ENCODE measurements at places on chromosomes 5 and 9. TPM values are rescaled to one million over a fixed set of nuclear protein-coding genes. Genes with fewer than 3 reads are reported as not detected.

- DNase-seq = peak; percentile 18
Observed at GRCh38 chr9:33447799-33448553, 583 bp upstream of the AQP3 start.

- DNase-seq = no peak
Observed at GRCh38 chr9:115849679-115850412, 303.7 kb upstream of the PAPPA start.

Gene DHFR
- polyA plus RNA-seq = 31.7 TPM

Gene PLAC8L1
- polyA plus RNA-seq = 0.11 TPM

DNA sequence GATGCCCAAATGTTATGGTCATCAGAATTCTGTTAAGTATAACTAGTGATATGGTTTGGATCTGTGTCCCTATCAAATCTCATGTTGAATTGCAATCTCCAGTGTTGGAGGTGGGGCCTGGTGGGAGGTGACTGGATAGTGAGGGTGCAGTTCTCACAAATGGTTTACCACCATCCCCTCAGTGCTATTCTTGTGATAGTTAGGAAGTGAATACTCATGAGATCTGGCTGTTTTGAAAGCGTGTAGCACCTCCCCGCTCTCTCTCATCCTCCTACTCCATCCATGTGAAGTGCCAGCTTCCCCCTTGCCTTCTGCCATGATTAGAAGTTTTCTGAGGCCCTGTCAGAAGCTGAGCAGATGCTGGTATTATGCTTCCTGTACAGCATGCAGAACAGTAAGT lies 359.5 kb downstream of the TMEM167A start:
- DNase-seq = no peak

Gene PRR16
- polyA plus RNA-seq = 4.6 TPM

DNA sequence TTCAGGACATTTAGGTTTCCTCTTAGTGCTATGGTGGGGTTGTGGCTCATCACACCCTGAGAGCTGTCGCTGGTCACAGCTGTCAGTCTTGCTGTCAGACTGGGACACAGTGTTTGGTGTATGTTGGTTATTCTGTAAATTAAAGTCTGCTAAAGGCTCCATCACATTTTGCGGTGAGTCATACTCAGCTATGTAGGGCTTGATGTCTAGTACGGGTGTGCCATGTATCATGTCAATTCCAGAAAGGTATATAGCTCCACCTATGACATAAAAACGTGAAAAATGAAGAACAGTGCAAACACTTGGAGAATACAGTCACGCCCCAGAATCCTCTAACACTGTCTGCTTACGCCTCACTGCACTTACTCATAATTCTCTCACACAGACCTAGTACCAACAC lies 11.9 kb downstream of the TRMO start:
- DNase-seq = peak; percentile 61

Gene GPR150
- 0.07 TPM for polyA plus RNA-seq

DNA sequence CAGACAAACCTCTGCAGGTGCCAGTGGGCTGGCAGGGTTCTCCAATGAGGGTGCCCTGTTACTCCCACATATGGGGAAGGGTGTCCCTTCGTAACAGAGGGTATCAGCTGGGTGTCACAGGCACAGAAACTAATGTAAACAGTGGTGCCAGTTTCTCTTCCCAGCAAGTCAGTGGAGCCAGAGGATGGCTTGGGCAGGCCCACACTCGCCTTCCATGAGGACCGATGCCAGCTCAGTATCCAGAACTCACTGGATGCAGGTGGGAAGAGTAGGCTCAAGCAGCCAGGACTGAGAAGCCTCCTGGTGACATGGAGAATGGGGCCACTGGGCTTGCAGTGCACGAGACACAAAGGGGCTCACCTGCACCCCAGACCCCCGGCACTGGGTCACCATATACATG lies 30.4 kb downstream of the FSTL4 start:
- peak; percentile 10 for DNase-seq

DNA sequence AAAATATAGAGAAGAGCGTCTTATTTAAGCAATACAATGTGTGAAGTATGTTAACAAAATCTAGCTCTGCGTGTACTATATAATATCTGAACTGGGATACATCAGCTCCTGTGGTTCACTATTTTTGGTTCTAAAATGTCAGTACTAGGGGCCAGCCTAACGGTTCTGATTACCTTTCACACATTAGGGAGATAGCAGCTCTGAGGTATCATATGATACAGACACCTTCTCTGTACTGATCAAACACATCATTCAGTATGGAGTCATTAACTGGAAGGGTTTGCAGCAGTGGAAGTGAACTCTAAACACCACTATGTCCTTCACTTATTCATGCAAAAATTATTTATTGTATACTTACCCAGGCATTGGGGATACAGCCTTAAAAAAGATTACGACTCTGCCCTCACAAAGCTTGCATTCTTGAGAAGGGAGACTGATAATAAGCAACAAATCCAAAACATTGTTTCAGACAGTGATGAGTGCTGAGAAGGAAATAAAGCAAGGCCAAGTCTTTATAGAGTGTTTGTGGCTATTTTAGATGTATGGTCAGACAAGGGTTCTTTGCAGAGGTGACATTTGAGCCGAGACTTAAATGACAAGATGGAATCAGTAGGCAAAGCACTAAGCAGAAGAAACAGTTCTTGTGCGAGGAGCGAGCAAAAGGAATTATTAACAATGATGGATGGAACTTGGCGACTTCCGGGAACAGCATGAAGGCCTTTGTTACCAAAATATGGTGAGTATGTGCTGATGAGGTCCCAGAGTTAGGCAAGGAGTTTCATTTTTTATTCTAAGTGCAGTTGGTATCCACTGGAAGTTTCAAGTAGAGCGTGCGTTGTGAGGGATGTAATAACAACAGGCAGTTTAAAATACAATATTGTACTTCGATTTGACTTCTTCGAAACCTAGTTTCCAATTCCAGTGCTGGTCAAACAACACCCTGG lies 1.8 kb upstream of the LNPEP start:
- DNase-seq = no peak

GRCh38 chr9:134983074-134983473 lies 65.4 kb upstream of the FCN1 start:
- no peak for DNase-seq

GRCh38 chr5:157562111-157562581 lies 13.4 kb downstream of the ADAM19 start:
- no peak for DNase-seq

Gene ORM1
- not detected for polyA plus RNA-seq

Gene RECK
- 4.1 TPM for polyA plus RNA-seq

DNA sequence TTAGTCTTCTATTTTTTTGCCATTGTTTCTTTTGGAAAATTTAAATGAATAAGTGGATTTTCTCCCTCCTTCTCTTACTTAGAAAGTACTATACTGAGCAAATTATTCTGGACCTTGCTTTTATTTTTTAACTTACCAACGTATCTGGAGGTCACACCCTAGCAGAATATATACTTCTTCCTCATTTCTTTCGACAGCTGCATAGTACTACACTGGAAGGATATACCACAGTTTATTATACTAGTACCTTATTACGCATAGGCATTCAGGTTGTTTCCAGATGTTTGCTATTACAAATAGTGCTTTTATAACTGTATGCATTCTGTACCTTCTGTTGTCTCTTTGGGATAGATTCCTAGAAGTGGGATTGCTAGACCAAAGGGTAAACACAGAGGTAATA lies 16.7 kb downstream of the RC3H2 start:
- DNase-seq = no peak

- DNase-seq = no peak
Observed at GRCh38 chr5:178293815-178294214, 61.2 kb upstream of the PHYKPL start.

- no peak for DNase-seq
Observed at GRCh38 chr5:169242849-169243186, 58.1 kb downstream of the SLIT3 start.

- peak; percentile 84 for DNase-seq
Observed at GRCh38 chr5:135154197-135154596, 120.2 kb upstream of the PITX1 start.

GRCh38 chr5:37771203-37771611 lies 68.6 kb downstream of the GDNF start:
- DNase-seq = no peak

Gene TEK
- polyA plus RNA-seq = 0.02 TPM

Gene FAM221B
- polyA plus RNA-seq = not detected

Gene CHSY3
- 0.37 TPM for polyA plus RNA-seq

DNA sequence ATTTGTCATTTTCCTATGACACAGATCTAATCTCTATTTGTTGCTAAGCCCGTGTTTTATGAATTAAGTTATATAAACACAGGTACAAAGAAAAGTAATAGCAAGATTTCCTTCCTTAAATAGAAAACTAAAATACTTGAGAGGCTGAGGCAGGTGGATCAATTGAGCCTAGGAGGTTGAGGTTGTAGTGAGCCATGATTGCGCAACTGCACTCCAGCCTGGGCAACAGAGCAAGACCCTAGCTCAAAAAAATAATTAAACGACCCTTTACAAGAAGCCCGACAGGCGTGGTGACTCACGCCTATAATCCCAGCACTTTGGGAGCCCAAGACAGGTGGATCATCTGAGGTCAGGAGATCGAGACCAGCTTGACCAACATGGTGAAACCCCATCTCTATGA lies 36.8 kb downstream of the FAM169A start:
- no peak for DNase-seq

DNA sequence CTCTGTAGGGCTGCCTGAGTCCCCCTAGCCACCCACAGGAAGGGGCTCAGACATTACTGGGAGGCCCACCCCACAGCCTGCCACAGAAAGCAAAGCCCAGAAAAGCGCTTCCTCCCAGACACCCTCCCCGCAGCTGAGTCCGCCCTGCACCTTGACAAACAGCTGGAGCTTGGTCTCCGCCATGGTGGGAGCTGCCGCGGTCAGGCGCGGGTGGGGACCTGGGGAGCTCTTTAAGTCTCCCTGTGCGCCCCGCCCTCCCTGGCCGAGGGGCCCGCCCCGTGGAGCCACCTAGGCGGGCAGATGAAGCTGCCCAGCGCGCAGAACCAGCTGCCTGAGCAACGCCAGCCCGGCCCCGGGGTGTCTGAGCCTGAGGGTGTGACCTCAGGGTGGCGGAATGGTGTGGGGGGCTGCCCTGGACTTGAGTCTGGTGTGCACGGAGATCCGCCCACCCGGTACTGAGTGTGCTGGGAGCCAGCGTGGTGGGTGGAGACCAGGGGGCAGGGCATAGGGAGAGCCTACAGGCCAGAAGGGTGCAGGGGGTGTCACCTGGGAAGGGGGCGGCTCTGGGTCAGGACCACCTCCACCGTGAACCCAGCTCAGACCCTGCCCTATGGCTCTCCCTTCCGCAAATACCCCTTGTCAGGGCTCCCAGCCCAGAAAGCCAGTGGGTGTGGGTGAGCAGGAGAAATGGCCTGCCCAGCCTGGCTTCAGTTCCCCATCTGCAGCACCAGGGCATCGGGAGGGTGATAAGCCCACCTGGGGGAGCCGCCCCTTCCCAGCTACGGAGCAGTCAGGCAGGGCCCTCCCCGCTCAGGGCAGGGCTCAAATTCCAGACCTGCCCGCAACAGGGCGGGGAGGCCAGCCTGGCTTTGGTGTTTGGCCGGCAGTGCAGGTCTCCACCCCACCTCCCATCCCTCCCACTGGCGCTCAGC lies at the start of gene CLIC3:
Gene CLIC3, minus strand, starts transcription at position 208 of the 932 bp plus-strand sequence. Its CDS starts 25 bp downstream, at position 183.
- DNase-seq = peak; percentile 32

- peak; percentile 51 for DNase-seq
Observed at GRCh38 chr5:145887976-145888574, 15.3 kb upstream of the GRXCR2 start.

GRCh38 chr5:41445937-41446563 lies 64.4 kb downstream of the PLCXD3 start:
- DNase-seq = no peak

GRCh38 chr5:142512043-142513042 lies 173.5 kb downstream of the FGF1 start:
- peak; percentile 31 for DNase-seq

GRCh38 chr5:230711-231110 lies 12.6 kb downstream of the SDHA start:
- DNase-seq = no peak

DNA sequence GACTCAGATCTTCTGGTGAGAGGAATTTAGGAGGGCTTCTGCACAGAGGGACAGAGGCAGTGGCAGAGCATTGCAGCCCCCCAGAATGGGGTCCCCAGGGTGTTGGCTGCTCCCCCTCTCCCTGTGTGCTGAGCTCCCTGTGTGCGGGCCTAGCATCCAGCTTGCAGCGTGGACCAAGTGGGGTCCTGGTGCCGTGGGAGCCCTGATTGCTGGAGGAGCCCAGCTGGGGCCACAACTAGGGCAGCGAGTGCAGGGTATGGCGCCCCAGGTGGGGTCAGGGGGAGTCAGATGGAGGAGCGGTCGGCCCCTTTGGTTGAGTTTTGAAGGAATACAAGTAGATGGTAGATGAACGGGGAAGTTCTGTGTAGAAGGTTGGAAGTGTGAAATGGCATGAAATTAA lies 66.7 kb downstream of the TRIO start:
- DNase-seq = no peak

GRCh38 chr9:33151601-33152000 lies 15.5 kb downstream of the B4GALT1 start:
- no peak for DNase-seq

Gene DNAH5
- 0.67 TPM for polyA plus RNA-seq

GRCh38 chr5:151751593-151751992 lies 6.8 kb downstream of the ATOX1 start:
- DNase-seq = no peak

Gene SPATA24
- 4.1 TPM for polyA plus RNA-seq

DNA sequence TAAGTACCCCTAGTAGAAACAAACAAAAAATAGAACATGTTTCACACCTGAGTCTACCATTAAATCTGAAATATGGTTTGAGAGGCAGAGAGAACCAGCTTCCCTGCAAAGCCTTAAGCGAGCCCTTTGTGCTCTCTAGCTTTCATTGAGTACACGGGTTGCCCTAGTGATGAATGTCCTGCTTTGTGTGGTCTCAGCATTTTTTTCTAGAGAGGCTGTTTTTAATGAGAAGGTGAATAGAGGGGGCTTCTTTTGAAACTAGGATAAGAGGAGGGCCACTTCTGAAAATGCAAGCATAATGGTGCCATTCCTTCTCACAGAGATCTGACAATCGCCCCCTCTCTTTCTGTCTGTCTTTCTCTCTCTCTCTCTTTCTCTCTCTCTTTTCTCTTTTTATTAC lies 131.3 kb downstream of the MACIR start:
- DNase-seq = no peak

DNA sequence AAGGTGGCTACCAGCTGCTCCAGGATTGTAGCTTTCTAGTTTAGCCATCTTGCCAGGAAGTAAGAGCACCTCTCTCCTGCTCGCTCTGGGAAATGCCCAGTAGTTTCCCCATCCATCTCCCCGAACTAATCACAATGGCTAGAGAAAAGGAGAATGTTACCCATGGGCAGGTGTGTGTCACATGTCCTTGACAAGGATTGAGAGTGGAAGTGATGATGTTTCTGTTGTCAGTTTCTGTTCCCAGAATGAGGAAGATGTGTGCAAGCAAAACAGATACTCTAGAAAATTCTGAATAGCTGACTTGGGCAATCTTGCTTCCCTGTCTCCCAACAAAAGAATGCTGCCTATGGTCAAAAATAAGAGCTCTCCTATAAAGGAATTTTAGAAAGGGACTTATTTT lies 429.5 kb downstream of the EBF1 start:
- DNase-seq = no peak
